ENCODE measurements at places on chromosomes 5 and 9.

DNA sequence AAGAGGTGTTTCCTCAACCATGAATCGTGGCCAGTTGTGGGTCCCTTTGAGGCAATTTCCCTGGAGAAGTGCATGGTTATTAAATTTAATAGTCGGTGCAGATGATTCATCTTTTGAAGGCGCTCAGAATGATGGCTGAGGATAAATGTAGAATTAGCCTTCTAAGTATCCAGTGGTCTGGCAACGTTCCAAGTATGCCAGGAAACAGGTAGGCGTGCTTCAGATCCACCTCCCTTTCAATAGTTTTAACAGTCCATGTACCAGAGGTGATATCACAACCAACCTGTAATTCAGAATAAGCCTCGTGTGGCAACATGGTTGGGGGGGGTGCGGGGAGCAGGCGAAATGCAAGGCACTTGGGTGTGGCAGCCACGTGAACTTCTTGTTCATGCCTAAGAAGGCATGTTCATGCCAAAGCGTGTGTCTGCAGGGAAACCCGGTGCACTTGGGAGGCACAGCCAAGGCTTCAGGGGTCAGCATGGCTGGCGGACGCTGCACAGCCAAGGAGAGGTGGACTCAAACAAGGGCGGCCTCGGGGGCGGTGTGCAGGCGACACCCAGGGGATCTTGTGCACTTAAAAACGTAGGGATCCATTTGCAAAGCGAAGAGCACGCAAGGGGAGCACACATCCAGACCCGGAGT is 5.2 kb upstream of the NKD2 start:
- H3K4me1 ChIP-seq = peaks cover 4% of the 10 kb centered on the region
- H3K27me3 ChIP-seq = no peaks in the 10 kb centered on the region
- no peak overlapping the region for H3K27ac ChIP-seq
- H3K36me3 ChIP-seq = no peaks in the 10 kb centered on the region
- no peak for DNase-seq
- no peak overlapping the region for H3K4me3 ChIP-seq

DNA sequence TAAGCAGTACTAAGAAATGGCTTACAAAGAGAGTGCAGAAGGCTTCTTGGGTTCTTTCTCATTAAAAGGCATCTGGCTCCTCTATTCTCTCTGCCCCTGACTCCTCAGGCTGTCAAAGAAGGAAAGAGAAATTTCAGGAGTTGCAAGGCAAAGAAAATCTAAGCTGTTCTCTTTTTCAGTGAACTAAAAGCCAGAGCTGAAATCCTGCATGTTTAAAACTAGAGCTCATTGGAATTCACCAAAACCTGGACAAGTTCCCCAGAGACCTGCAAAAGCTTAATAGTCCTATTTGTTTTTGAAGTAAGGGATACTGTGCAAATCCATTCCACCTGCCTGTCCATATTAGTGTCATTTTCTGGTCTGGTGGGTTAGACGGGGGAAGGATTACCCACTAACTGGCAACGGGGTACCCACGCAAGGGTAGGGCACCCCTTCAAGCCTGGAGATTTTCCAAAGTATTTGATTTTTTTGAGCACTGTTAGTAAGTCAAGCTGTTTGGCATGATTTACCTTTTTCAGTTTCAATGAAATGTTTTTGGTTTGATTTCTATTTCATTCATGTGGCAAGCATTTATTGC is 179.3 kb downstream of the FSTL4 start:
- no peak for DNase-seq
- H3K4me3 ChIP-seq = no peak overlapping the region
- no peaks in the 10 kb centered on the region for H3K27me3 ChIP-seq
- H3K27ac ChIP-seq = no peak overlapping the region

GRCh38 chr5:179307931-179308471 is 37.3 kb downstream of the ADAMTS2 start:
- H3K36me3 ChIP-seq = no peaks in the 10 kb centered on the region
- no peaks in the 10 kb centered on the region for H3K4me1 ChIP-seq
- 0 out of 2 replicates have a peak, but pooled peaks cover 3% of the 10 kb centered on the region for H3K27me3 ChIP-seq
- no peak overlapping the region for H3K27ac ChIP-seq
- DNase-seq = no peak
- H3K4me3 ChIP-seq = no peak overlapping the region

DNA sequence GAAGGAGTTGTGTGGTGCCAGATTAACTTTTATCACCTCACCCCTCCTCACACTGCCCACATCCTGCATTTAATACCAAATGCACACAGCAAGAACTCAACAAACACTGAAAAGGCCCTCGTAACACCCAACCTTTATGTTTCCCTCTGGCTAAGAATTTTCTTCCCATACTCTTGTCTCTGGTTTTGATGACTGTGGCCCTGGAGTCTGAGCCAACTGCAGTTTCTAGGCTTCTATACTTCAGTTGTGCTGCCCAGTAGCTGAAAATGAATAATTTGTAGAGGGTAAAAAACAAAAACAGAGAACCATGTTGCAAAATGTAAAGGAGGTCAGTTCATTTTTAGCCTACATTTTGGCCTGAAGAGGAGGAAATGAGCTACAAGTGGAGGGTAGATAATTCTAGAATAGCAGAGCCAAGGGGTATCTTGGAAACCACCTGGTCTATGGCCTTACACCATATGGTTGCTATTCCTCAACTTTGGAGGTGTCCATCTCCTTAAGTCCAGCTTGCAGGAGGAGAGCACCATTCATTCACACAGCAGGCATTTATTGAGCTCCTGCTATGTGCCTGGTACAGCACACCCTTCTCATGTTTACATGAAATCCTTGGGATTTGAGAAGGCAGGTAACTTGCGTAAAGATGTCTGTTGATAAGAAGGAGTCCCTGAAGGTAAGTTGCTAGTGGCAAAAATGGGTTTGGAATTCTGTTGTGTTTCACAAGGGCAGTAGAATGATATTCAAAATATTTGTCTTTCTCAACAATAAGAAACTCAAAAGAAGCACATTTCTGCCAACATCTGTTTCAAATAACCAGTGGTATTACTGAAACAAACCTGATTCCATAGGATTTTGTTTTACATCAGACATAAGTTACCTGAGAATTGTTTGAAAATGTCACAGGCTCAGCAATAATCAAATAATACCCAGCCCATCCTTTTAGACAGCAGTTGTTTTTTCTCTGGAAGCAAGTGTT is 83.8 kb upstream of the TNFAIP8 start:
- no peaks in the 10 kb centered on the region for H3K27me3 ChIP-seq
- DNase-seq = no peak
- no peak overlapping the region for H3K4me3 ChIP-seq
- no peaks in the 10 kb centered on the region for H3K36me3 ChIP-seq

DNA sequence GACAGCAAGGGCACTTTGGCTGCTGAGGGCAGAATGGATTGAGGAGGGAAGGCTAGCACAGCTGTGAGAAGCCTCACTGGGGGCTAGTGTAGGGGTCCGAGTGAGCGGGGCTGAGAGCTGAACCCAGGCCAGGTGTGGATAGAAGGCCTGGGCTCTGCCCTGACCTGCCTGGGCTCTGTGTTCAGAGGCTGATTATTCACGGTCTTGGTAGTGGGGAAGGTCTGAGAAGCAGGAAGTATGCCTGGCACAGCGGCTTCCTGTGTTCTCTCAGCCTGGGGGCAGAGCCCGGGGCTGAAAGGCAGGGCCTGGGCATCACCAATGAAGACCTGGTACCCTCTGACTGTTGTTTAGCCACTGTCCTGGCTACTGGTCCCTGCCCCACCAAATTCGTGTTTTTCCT is 136.4 kb upstream of the TBC1D2 start:
- no peaks in the 10 kb centered on the region for H3K27me3 ChIP-seq
- no peak overlapping the region for H3K27ac ChIP-seq
- H3K4me3 ChIP-seq = no peak overlapping the region
- H3K36me3 ChIP-seq = no peaks in the 10 kb centered on the region

DNA sequence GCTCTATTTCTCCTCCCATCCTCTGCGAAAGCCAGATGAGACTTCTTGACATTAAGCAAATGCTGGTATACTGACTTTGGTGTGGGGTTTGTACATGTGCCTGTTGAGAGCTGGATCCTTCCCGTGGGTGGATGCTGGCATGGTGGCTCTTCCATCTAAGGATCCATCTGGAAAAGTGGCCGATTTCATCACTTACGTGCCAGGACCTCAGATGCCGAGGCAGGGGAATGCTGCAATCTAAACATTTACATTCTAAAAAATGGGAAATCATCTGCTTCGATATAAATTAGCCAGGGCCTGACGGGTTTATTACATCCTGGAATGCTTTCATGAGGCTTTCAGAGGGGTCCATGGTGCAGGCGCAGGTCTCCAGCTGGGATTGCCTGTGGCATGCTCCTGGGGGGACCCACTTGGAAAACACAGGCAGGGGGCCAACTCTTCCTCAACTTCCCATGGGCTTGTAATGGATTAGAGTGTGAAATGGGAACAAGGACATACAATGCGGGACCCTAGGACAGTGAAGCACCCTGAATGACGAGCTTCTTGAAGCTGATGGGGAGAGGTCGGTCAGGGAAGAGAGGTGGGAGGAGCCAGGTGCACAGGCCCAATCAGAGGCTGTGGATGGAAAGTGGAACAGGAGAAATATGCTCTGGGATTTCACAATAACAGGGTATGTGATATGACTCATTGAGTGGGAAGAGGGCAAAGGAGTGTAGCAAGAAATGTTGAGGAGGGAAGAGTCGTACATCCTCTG is 105.5 kb upstream of the PITX1 start:
- no peaks in the 10 kb centered on the region for H3K36me3 ChIP-seq
- no peaks in the 10 kb centered on the region for H3K27me3 ChIP-seq
- peaks cover 36% of the 10 kb centered on the region for H3K4me1 ChIP-seq
- DNase-seq = no peak

GRCh38 chr9:112531666-112532282 is 45.1 kb downstream of the KIAA1958 start:
- DNase-seq = no peak
- no peak overlapping the region for H3K4me3 ChIP-seq
- no peaks in the 10 kb centered on the region for H3K27me3 ChIP-seq

- H3K4me3 ChIP-seq = no peak overlapping the region
- no peaks in the 10 kb centered on the region for H3K27me3 ChIP-seq
- no peak for DNase-seq
- H3K4me1 ChIP-seq = no peaks in the 10 kb centered on the region
These were observed 234.9 kb downstream of the SAXO1 start for GRCh38 chr9:18798106-18798505.

DNA sequence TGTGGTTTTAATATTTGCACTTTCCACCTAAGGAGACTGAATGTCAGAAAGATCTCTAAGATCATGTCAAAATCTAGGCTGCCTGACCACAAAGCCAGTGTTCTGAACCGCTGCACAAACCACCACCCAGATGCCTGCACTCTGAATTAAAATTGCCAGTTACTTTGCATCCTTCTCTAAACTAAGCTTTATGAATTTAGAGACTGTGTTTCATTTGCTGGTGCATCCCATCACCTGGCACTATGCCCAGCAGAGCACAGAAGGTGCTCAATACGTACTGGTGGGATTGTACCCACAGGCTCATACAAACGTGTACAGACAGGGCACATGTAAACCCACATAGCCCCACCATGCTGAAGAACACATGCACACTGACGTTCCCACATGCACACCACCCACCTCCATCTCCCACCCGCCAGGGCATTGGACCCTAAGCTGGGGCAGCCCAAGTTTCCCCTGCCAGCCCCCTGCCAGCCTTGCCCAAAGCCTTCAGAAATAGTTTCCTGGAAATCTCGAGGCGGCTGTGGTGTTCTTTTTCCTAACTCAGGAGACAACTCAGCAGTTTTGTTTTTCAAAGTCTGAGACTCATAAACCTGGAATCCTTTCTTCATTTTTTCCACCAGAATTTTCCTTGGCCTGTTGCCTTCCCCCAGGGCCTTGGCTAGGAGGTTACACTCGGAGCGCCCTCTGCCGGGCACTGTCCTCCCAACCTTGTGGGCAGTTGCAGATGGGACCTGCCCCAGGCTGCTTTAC is 9.6 kb upstream of the TRAF1 start:
- no peaks in the 10 kb centered on the region for H3K27me3 ChIP-seq
- peak; percentile 98 for DNase-seq
- no peaks in the 10 kb centered on the region for H3K36me3 ChIP-seq
- H3K4me3 ChIP-seq = peak overlapping the region; percentile 59

DNA sequence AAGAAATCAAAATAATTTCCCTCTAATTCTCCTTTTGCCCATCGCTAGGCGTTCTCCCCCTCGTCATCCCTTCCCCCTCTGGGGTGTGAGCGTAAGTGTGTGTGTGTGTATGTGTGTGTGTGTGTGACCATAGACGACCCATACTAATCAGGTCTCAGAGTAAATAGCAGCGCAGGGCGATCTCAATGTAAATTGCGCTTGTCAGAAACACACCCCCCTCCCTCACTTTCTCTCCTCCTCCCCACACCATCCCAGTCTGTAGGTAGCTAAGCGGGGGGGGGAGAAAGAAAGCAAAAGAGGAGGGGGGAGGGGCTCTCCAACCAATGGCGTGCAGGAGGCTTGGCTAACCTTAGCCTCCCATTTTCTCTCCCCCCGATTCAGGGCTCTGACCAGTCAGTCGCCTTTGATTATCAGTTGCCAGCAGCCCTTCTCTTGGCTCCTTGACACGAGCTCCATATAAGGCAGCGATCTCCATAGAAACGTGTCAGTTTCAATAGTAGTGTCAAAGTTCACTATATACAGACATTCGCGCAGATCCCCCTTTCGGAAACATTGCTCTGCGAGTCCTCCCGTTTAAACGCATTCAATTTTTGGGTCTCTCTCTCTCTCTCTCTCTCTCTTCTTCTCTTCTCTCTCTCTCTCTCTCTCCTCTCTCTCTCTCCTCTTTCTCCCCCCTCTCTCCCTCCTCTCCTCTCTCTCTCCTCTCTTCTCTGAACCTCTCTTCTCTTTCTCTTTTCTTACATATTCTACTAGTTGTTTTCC is at the start of gene NR2F1:
NR2F1 (plus strand) TSS at position 546 of the 762 bp plus-strand sequence. CDS start 1,802 bp downstream, outside the sequence.
- no peak within 1 kb of the TSS for H3K27ac ChIP-seq
- H3K4me3 ChIP-seq = peak within 1 kb of the TSS; percentile 65
- peak; percentile 69 for DNase-seq

DNA sequence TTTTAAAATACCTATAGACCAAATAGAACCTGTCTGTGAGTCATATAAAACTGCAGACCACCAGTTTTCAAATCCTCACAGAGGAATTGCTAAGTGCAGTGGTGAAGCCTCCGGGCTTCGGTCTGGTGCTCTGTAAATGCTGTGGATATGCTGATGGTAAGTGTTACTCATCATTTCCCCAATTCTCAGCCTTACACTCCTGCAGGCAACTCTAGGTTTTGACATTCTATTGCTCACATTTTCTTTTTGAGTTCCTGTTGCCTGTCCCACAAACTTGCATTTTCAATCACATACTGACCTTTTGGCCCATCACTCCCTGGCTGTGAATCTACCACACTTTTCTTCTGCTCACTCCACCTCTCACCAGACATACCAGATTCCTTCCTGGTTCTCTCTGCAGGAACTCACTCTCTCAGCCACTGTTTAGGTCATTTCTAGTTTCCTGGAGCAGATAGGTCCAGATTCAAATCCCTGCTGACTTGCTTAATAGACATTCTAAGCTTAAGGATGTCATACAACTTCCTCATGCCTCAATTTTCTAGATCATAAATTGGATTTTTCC is 192.9 kb downstream of the RAB3C start:
- H3K4me1 ChIP-seq = no peaks in the 10 kb centered on the region
- H3K27me3 ChIP-seq = no peaks in the 10 kb centered on the region
- H3K4me3 ChIP-seq = no peak overlapping the region
- DNase-seq = no peak

- H3K36me3 ChIP-seq = no peaks in the 10 kb centered on the region
- H3K27me3 ChIP-seq = no peaks in the 10 kb centered on the region
- H3K27ac ChIP-seq = no peak overlapping the region
- no peaks in the 10 kb centered on the region for H3K4me1 ChIP-seq
These were observed 8.2 kb downstream of the CNTFR start for GRCh38 chr9:34581318-34581717.
